Stimulated activated CD8-positive, alpha-beta memory T cell treated with anti-CD3 and anti-CD28 coated beads, Interleukin-4, amount 100 ng/mL, for 1 hour (primary cell): ENCODE measurements at places on chromosomes 2 and 18.

GRCh38 chr2:46644690-46645385 lies 165.5 kb downstream of the TMEM247 start:
- no peak for DNase-seq

GRCh38 chr18:48831802-48832201 lies 119.0 kb downstream of the SMAD7 start:
- DNase-seq = no peak

DNA sequence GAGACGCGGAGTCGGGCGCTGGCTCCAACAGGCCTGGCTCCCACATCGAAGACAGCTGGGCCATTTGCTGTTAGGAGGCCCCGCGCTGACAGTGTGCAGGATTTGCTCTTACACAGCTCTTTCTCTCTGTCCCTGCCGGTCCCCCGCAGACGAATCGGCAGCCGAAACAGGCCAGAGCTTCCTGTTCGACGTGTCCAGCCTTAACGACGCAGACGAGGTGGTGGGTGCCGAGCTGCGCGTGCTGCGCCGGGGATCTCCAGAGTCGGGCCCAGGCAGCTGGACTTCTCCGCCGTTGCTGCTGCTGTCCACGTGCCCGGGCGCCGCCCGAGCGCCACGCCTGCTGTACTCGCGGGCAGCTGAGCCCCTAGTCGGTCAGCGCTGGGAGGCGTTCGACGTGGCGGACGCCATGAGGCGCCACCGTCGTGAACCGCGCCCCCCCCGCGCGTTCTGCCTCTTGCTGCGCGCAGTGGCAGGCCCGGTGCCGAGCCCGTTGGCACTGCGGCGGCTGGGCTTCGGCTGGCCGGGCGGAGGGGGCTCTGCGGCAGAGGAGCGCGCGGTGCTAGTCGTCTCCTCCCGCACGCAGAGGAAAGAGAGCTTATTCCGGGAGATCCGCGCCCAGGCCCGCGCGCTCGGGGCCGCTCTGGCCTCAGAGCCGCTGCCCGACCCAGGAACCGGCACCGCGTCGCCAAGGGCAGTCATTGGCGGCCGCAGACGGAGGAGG lies 3.5 kb downstream of the GDF7 start:
- DNase-seq = no peak

DNA sequence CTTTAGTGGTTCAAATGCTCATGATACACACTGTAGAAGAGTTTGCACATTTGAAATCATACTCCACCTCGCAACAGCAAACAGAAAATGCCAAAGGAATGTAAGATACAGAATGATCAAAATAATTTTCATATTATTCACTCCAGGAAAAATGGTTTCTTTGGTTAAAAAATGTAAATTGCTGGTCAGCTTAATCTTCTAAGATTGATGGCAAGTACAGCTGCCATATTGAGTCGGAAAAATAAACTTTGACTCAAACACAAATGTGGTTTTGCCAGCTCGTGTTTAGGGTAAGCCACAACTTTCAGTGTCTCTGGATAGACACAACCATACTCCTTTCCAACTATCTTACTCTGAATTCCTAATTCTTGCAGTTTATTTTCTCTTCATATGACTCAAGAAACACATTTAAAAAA lies 154.9 kb upstream of the SMIM21 start:
- DNase-seq = no peak

- no peak for DNase-seq
Measured at GRCh38 chr2:15115776-15116175, 445.4 kb downstream of the NBAS start.

DNA sequence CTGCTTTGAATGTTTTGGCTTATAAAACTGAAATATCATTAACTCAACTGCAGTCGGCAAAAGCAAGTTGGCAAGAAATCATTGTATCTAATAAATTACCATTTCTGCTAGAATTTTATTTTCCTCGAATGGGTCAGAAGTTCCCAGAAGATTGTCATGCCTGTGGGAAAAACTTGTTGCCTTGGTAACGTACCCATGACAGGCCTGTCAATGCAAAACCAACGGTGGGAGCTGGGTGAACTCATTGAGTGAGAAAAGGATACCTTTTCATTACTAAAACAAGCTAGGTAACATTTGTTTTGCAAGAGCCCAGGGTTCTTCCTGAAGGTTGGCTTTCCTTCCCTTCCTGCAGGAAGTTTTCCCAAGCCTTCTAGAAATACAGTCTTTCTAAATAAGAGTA lies 9.5 kb downstream of the PLB1 start:
- no peak for DNase-seq

- DNase-seq = no peak
Measured at GRCh38 chr2:12554224-12555011, 162.3 kb upstream of the TRIB2 start.

GRCh38 chr2:173159791-173160463 lies 84.3 kb downstream of the MAP3K20 start:
- no peak for DNase-seq

DNA sequence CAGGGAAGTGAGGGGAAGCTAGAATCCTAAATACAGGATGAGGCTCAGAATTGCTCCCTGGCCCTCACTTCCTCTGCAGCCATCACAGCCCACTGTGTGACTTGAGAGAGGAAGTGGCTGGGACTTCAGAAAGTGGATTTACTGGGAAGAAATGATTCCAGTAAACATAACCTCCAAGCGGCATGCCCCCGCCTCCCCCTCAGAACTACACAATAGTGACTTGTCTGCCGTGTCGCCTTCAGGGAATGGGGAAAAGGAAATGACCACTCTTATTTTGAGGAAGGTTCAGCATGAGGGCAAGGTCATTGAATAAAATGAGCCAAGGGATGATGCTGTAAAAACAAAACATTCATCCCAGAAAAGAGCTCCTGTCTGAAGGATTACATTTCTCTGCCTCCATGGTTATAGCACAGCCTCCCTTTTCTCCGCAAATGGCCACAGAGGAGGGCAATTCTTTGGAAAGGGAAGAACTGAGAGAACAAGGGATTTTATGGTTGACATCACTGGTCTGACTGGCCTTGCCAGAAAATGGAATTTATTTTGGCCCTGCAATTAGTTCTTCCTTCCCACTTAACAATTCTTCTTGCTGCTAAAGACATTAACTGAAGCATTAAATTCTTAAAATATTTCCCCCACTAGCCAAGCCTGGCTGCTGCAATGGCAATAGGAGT lies 78.9 kb upstream of the DAPL1 start:
- DNase-seq = no peak

GRCh38 chr2:21836261-21836660 lies 712.5 kb downstream of the TDRD15 start:
- DNase-seq = no peak

DNA sequence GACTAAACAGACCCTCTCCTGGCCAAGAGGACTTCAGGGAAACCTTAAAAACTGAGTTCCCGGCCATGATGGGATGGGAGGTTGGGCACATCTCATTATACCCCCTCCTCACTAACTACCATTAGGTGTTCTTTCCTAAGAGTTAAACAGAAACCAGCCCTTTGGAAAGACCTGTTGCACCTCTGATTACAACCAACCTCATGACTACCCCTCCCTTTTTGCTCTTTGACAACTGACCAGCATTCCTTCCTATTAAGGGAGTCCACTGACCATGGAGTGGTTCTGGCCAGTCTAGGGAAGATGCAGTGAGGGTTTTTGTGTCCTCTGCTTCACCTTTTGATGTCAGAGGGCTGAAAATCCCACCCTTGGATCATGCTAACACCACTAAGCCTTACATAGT lies 44.5 kb upstream of the FRZB start:
- no peak for DNase-seq

DNA sequence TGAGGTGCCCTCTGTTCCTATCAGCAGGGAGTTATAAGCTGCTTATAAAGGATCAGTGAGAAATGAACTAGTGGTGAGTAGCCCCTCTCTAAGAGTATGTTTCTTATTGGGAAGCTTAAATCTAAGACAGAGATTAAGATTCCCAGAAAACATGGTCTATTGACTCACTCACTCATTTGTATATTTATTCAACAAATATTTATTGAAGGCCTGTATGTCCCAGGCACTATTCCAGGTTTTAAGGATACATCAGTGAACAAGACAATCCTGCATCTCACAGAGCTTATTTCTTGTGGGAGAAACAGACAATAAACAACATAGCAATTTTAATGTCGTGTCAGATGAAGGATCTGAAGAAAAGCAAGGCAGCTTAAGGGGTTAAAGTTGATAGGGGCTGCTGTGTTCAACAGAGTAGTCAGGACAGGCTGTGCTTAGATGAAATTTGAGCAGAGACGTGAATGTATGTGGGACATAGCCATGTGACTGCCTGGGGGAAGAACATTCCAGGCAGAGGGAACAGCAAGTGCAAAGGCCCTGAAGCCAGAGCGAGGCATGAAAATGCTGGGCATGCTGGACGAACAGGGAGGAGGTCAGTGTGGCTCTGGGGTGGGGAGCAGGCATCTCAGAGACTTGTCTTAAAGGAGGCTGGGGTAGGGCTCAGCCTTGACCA lies 14.8 kb upstream of the PSD4 start:
- DNase-seq = no peak

GRCh38 chr2:193517615-193518014 lies 1322.9 kb upstream of the TMEFF2 start:
- no peak for DNase-seq

DNA sequence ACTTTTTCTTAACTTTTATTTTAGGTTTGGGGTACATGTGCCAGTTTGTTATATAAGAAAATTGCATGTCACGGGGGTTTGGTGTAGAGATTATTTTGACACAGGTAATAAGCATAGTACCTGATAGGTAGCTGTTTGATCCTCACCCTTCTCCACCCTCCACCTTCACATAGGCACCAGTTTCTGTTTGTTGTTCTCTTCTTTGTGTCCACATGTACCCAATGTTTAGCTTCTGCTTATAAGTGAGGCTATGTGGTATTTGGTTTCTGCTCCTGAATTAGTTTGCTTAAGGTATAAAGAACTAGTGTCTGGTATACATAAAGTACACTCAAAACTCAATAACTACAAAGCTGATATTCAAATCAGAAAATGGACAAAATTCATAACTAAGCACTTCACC lies 654.6 kb upstream of the LINC00305 start:
- DNase-seq = no peak

GRCh38 chr2:11729362-11730212 lies 16.8 kb upstream of the LPIN1 start:
- DNase-seq = no peak

DNA sequence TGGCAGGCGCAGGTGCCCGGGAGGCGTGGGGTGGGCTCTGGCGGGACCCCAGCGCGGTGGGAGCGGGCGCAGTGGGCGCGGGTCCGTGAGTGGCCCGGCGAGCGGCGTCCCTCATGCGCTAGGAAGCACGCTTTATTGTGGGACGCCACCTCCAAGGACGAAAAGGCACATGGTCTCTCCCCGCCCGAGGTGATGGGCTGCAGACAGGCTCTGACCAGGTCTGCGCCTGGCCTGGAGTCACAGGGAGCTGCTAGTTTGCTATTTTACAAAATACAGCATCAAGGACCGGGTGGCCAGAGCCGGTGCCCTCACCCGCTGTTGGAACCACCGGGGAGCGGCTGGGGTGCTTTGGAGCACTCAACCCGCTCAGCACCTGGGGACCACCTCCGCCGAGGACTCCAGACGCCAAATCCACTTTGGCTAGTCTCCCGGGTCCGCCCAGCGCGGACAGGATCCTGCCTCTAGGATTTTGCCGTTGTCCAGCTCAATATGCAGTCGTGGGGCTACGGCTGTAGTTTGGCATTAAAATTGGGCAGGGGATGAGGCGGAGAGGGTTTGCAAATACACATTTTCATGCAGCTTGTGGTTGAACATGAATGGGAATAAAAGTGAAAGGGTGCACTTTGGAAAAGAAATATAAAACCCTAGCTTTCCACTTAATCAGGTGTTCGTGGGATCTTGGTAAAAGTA lies 65.4 kb downstream of the LRRFIP1 start:
- no peak for DNase-seq

DNA sequence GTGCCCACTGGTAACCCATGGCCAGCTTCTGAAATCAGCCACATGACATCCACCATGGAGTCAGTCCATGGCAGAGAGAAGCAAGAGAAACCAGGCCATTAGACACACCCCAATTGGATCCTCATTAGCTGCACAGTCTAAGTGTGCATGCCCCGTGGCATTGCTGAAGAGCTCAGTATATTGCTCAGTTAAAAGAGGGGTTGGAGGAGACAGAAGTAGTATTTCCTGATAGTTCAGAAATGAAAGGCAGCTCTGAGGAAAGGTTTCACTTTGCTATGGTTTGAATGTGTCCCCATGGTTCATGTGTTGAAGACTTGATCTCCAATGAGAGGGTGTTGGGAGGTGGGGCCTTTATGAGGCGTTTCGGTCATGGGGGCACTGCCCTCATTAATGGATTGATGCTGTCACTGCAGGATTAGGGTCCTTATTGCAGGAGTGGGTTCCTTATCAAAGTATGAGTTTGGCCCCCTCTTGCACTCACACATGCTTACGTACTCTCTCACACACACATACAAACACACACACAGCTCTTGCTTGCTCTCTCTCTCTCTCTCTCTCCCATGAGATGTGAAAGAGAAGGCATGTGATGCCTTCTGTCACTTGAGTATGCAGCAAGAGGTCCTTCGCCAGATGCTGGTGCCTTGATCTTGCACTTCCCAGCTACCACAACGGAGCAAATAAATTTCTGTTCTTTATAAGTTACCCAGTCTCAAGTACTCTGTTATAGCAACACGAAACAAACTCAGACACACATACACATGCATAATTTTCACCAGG lies 58.0 kb downstream of the TMEM163 start:
- DNase-seq = no peak

GRCh38 chr18:50111398-50111797 lies 83.5 kb downstream of the MYO5B start:
- DNase-seq = no peak

DNA sequence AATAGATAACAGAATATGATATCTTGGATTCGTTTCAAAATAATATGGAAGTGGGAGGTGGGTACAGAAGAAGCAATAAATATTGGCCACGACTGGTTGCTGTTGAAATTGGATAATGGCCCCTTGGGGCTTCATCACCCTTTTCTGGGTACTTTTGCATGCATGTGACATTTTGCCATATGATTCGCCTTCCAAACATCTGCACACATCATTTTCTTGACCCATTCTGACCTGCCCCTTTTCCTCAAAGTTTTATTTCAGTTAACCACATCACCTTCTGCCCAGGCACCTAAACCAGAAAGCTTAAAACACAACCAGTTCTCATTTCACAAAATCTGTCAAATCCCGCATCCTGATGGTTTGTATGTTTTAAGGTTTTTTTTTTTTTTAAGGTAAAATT lies 116.7 kb upstream of the AGAP1 start:
- DNase-seq = no peak
